ENCODE measurements at places on chromosomes 1 and 21.

- DNase-seq: no peak
These were observed 13.1 kb downstream of the ZNF326 start for GRCh38 chr1:90007979-90008404.

GRCh38 chr21:39037807-39038405 is 145.3 kb downstream of the PSMG1 start:
- no peak for DNase-seq

- DNase-seq: no peak
These were observed 97.5 kb upstream of the KIAA1614 start for GRCh38 chr1:180815188-180815587.

DNA sequence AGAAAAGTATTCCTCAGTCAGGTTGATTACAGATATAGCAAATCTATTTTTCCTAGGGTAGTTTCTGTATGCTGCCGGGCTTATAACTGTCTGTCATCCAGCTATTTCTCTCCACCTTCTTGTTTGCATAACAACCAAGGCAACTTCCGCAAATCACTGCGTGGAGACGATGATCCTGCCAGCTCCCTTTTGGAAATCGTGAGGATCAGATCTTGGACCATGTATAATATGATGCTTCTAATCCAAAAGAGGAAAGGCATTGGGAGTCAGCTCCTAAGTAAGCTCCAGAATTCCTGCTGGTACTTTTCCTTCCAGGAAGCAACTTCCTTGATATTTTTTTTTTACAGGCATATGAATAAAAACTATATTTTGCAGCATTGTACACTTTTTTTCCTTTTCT is 445 bp upstream of the RGS4 start:
- DNase-seq: no peak

DNA sequence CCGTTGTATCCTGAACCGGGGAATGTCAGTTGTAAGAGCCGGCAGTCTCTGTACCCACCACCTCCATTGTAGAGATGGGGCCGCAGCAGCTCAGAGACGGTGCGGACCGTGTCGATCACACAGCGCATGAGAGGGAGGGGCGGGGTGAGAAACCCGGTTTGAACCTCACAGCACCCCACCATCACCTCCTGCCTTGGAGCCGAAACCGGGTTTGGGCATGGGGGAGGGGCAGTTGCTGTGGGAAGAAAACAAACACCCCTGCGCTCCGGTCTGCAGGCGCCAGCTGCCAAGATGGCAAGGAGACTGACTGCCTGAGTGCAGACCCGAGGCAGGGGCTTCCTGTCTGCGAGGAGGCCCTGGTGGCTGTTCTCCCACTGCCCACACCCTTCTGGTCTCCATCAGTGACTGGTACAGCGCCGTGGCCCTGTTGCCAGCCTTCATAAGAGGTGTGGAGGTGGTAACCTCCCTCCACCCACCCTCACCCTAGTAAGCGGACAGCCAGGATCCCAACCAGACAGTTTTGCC is 69.2 kb upstream of the SSBP3 start:
- DNase-seq: no peak

- no peak for DNase-seq
These were observed 19.5 kb upstream of the TENT5C start for GRCh38 chr1:117586337-117586736.

GRCh38 chr1:34175744-34176143 is 963 bp upstream of the C1orf94 start:
- DNase-seq: no peak

- no peak for DNase-seq
These were observed 52.1 kb downstream of the EIF2D start for GRCh38 chr1:206560007-206560716.

GRCh38 chr1:219477861-219478260 is 135.0 kb downstream of the ZC3H11B start:
- DNase-seq: no peak

DNA sequence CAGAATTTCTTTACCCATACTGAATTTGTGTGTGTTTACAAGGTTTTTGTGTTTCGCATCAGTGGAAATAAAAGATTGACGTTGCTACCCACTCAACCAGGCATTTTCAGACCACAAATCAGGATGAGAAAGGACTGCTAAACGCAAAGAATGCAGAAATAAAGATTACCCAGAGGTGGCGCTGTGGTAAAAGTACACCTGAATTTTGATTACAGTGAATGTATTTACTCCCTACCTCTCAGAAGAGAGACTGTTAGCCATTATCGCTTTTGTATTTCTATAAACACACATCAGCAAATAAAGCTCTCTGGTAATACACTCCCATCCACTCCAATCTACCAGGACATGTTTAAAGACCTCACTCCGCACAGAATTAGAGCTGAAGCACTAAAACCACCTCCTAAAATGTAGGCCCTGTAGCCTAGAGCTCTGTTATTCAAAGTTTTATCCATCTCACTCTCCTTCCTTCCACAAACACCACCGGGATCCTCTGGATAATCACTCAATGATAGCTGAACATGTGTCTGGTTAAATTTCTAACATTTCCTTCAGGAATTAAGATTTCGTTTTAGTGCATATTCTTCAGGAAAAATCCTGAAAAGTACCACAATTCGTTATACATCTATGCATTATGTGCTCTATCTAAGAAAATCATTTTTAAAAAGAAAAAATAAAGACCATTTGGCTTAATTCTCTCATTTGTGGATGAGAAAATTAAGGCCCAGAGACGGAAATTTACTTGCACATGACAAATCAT is 2.5 kb upstream of the LMO4 start:
- no peak for DNase-seq

GRCh38 chr1:45493116-45493697 is 2.2 kb upstream of the TESK2 start:
- no peak for DNase-seq

GRCh38 chr1:169326261-169326955 is 41.2 kb downstream of the NME7 start:
- no peak for DNase-seq

GRCh38 chr1:206469411-206469932 is 804 bp upstream of the IKBKE start:
- no peak for DNase-seq

DNA sequence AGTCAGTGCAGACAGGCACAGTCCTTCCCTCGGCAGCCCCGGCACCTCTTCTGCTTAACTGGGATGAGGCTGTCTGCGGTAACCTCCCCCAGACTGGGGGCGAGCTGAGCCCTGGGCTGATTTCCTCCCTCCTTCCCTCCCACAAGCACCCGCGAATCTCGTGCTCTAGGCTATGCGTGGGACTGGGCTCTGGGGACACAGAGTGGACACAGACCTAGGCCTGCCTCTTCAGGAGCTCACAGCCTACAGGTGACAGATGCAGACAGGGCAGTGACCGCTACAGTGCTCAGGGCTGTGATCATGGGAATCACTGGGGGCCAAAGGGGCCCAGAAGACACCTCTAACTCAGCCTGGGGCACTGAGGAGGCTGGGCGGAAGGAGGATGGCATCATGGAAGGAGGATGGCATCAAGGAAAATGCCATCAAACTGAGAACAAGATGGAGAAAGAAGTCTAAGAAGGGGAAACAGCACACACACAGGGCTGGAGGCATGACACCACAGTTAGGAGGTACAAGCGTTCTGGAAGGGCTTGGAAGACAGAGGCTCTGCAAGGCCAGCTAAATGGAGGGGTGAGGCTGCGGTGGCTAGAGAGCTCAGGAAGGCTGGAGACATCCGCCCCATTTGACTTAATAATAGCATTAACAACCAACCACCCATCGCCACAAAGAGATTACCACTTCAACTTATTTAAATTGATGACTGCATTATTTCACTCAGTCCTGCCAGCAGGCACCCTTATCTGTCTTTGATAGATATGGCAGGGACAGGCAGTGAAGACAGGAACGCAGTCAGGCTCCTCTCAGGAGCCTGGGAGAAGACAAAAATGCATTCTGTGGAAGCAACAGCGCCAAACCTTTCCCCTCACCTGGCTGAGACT is 4.2 kb downstream of the TTC39A start:
- DNase-seq: no peak

DNA sequence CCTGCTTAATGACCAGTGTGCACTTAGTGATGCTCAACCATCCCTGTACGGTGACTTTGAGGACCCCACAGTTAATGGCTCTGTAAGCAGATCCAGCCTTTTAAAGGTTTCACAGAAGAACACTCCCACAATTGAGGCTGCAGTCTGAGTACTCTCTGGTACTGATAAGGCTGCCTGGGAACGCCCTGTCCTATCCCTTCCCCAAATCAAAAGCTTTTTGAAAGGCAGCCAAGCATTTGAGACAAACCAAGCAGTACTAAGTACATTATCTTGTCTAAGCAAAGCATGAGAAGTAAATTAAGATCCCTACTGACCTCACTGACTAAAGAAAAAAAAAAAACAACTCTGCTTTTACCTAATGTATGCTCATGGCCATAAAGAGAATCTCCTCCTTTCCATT is 60.7 kb downstream of the SH3GLB1 start:
- DNase-seq: no peak

- no peak for DNase-seq
These were observed 126.9 kb upstream of the PLPPR5 start for GRCh38 chr1:99131546-99131945.

DNA sequence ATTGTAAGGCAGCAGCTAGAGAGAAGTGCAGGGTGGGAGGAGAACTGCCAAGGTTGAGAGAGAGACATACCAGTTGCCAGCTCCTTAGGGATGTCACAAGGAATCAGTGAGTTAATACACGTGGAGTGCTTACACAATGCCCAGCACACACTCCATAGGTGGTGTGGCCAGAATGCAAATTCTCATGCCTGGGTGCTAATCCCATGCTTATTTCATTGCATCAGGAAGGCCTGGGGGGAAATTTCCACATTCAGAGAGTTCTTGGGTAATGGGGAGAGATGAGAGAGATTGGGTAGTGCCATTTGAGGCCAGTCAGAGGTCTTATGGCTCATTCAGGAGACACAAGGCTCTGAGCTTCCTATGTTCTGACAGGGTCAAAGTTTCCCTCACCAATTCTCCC is 38.7 kb downstream of the GJA5 start:
- no peak for DNase-seq

- DNase-seq: no peak
These were observed 23.8 kb downstream of the SERINC2 start for GRCh38 chr1:31436596-31437432.

DNA sequence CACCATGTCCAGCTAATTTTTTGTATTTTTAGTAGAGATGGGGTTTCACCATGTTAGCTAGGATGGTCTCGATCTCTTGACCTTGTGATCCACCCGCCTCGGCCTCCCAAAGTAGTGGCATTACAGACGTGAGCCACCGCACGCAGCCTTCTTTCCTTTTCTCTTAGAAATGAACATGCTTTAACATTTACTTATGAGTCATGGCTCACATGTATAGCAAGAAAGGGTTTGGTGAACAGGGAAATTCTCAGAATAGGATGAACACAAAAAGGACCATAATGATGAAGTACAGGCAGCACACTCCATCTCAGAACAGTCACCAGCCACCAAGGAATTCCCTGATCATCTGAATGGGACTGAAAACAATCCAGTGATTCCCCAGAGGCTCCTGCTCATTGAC is 9.4 kb upstream of the VAMP4 start:
- no peak for DNase-seq

GRCh38 chr1:17045634-17046333 is 8.0 kb downstream of the SDHB start:
- DNase-seq: no peak

DNA sequence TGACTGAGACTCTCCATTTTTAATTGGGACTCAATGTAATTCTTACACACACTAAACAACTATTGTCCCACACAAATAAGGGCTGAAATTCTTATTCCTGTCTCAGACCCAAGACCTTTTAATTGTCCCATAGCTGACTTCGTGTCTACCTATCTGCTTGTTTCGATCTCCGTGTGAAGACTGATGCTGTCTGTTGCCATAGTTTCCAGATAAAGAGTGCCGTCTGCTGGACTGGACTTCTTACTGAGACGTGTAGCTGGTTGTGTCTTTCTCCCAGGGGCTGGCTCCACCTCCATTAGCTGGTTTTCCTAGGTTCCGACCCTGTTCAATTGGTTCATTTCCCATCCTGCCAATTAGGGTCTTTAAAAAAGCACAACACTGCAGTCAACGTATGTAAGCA is 235.3 kb upstream of the PLXNA2 start:
- DNase-seq: no peak

DNA sequence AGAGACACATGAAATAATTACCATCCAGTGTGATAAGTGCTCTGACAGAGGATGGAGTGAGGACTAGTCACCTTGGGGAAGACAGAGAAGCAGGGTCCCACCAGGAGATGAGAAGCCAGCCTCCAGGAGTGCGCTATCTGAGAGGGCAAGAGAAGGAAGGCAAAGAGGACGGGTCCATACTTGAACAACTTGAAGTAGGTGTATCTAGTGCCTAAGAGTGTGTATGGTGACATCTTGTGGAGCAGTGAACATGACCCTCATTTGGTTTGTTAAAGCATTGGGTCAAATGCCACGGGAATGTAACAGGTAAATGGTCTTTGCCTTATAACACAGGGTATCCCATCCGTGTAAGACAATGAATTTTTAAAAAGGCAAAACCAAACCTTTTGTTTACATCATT is 39.8 kb downstream of the MRPL39 start:
- DNase-seq: no peak

DNA sequence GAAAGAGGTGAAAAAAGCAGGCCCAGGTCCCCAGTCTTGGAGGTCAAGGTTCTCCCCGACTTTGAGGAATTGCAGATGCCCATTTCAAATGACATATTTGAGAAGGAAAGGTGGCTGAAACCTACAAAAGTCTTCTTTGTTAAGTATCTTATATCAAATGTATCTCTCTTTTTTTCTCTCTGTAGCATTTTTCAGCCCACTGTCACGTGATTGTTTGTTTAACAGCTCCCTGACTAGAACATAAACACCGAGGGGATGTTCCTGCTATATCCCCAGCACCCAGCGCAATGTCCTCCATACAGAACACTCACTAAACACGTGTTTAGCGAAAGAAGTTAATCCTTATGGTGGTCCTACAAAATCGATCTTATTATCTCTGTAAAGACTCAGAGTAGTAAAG is 27.6 kb downstream of the BEND5 start:
- no peak for DNase-seq

DNA sequence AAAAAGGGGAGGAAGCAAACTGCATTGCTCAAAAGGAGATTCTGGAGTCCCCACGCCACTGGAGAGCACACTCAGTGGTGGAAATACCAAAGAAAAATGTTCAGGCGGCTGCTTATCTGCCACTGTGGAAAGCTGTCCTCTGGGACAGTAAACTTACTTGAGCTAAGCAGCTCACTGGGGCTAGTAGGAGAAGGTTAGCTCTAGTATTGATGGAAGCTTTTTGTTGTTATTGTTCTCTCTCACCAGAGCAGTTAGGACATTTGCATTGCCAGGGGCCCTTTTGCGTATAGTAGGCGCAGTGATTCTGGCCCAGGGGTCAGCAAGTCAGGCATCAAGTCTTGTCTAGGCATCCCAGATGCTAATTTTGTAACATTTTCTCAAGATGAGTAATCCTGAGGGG is 15.6 kb downstream of the BACE2 start:
- no peak for DNase-seq

GRCh38 chr1:204829133-204829825 is 41.4 kb upstream of the NFASC start:
- no peak for DNase-seq

DNA sequence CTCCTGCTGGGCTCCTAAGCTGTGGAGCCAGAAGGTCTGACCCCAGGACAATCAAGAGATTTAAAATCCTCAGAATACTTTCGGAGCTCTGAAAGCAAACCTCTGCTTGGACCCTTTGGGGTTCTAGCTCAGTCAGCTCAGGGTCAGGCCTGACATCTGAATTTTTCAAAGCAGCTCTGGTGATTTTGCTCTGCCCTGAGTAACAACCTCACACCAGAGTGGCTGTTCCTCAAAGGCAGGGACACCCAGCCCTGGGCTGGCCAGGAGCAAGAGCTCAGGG is 11.9 kb downstream of the SLC1A7 start:
- DNase-seq: no peak

- no peak for DNase-seq
These were observed 45.7 kb upstream of the TSPAN2 start for GRCh38 chr1:115134850-115135480.

All from activated CD4-positive, CD25-positive, alpha-beta regulatory T cell (primary cell).